Kidney tubule cell (primary cell): ENCODE measurements at places on chromosomes 2 and 18.

- peak; percentile 96 for DNase-seq
Observed at GRCh38 chr2:207869784-207870778, 100.4 kb upstream of the FZD5 start.

DNA sequence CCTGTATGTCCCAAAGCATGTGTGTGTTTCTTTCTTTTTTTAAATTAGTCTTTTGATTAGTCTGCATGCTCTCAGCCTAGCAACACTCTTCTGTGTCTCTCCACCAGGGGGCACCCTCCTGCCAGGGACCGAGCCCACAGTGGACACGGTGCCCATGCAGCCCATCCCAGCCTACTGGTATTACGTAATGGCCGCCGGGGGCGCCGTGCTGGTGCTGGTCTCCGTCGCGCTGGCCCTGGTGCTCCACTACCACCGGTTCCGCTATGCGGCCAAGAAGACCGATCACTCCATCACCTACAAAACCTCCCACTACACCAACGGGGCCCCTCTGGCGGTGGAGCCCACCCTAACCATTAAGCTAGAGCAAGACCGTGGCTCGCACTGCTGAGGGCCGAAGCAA lies 93.8 kb downstream of the NRP2 start:
- peak; percentile 59 for DNase-seq

DNA sequence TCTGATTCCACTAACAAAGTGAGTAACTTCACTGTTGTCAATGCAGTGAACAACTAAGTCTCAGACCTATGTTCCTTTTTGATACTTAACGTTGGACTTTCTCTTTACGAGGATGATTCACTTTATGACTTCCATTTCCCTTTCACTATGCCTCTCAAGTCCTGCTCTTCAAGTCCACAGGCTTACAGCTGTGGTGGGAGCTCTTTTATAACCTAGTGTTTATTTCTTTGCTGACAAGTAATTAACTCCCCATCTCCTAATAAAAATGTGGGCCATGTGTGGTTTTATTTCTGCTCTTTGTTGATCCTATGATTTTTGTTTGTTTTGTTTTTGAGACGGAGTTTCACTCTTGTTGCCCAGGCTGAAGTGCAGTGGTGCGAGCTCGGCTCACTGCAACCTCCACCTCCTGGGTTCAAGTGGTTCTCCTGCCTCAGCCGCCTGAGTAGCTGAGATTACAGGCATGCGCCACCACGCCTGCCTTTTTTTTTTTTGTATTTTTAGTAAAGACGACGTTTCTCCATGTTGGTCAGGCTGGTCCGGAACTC lies 142.1 kb downstream of the USP34 start:
- peak; percentile 5 for DNase-seq

DNA sequence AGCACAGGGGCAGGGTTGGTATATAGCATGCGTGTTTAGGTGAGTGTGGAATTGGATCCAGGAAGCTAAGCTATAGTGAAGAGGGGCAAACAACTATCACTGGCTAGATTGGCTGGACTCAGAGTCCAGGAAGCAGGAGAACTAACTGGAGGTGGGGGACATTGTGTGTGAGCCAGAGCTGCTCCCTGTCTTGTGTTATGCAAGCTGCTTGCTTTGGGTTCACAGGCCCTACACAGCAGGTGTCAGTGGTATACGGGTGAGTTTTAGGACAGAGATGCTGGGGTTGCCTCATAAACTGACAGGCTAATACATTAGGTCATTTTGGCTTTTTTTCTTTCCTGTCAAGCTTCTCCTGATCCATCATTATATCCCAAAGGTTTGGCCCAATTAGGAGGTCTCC lies 87.5 kb downstream of the CCDC85A start:
- no peak for DNase-seq

DNA sequence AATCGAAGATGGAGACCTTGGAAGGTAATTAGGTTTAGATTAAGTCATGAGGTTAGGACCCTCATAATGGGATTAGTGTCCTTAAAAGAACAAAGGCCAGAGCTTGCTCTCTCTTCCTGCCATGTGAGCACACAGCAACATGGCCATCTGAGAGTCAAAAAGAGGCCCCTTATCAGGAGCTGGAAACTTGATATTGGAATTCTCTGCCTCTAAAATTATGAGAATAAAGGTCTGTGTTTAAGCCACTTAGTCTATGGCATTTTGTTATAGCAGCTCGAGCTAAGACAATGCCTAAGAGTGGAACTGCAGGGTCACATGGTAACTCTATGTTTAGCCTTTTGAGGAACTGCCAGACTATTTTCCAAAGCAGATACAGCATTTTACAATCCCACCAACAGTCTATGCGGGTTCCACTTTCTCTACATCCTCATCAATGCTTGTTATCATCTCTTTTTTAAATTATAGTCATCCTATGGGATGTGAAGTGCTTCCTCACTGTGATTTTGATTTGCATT lies 42.4 kb downstream of the THADA start:
- DNase-seq, result no peak

- no peak for DNase-seq
Observed at GRCh38 chr18:61910101-61910500, 17.3 kb upstream of the RNF152 start.

- no peak for DNase-seq
Observed at GRCh38 chr2:119469131-119469530, 37.5 kb downstream of the TMEM37 start.

DNA sequence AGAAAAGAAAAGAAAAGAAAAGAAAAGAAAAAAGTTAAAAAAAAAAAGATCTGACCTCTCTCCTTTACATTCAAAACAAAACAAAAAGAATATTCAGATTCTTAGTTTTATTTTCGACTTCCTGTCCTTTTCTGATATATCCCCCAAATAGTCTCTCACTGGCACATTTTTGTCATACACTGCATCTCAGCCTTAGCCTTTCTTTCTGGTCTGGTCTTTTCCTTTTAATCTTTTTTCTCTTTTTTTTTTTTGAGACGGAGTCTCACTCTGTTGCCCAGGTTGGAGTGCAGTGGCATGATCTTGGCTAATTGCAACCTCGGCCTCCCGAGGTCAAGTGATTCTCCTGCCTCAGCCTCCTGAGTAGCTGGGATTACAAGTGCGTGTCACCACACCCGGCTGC lies 1.6 kb upstream of the RIOK3 start:
- no peak for DNase-seq

DNA sequence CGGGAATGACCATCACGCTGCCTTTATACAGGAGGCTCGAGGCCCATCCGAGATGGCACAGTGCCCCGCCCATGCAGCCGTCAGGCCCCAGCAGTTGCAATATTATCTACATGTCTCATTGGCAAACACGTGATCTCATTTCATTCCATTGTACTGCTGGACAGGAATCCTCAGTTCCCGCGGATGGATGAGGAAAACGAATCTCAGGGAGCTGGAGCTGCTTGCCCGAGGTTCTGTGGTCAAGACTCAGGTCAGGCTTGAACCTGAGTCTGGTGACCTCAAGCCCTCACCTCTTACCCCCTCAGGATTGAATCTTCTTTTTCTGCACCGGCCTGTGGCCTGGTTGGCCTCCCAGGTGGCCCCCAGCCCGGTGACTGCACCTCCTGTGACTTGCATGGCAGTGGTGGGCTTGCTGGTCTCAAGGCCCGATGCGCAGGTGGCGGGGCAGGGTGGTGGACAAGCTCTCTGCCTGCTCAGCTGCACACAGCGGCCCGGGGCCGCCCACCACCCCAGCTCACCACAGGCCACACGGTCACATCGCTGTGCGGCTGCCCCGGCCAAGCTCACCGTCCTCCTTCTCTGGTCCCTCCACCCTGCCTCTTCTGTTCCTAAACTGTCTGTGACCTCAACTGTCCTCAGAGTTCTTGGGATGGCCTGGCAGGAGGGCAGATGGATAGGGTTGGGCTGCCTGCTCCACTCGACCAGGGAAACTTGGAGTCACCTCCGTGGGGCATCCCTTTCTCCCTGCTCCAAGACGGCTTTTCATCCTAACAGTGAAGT lies 52.0 kb upstream of the HS6ST1 start:
- DNase-seq, result peak; percentile 6
